Effector memory CD8-positive, alpha-beta T cell (primary cell): ENCODE measurements at places on chromosomes 7 and 10.

GRCh38 chr10:47035819-47036337 is 124.7 kb downstream of the PTPN20 start:
- H3K27me3 ChIP-seq = peaks cover 17% of the 10 kb centered on the region
- H3K4me3 ChIP-seq = no peak overlapping the region
- H3K27ac ChIP-seq = no peak overlapping the region
- H3K36me3 ChIP-seq = peaks cover 4% of the 10 kb centered on the region

GRCh38 chr10:30442019-30442606 is 8.1 kb downstream of the MAP3K8 start:
- no peak for DNase-seq
- H3K4me1 ChIP-seq = peaks cover 37% of the 10 kb centered on the region
- H3K27ac ChIP-seq = peak overlapping the region; percentile 72
- peak overlapping the region; percentile 55 for H3K4me3 ChIP-seq

DNA sequence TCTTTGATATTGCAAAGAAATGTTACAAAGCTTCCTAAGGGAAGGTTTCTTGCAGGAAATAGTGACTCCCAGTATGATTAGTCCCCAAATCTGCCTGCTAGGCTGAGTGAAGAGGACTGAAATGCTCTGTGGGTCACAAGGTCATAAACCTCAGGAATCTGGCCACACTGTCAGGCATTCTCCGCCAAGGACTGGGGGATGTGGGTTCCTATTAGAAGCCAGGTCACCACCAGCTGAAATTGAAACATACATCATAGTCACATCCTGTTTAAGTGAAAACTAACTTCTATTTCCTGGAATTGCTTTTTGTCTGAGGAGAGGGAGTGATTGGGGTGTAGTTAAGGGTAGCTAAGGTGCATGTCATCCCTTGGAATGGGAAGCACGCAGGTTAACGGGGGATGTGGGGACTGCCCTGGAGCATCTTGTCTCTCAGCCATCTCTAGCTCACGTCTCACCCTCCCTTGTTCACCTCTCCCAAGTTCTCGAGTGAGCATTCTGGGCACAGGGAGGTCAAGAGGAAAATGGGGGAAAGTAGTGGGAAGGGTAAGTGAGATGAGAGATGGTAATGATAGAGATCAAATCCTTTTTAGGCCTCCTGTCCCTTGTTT is 12.0 kb upstream of the GSAP start:
- H3K36me3 ChIP-seq = no peaks in the 10 kb centered on the region
- DNase-seq = no peak

DNA sequence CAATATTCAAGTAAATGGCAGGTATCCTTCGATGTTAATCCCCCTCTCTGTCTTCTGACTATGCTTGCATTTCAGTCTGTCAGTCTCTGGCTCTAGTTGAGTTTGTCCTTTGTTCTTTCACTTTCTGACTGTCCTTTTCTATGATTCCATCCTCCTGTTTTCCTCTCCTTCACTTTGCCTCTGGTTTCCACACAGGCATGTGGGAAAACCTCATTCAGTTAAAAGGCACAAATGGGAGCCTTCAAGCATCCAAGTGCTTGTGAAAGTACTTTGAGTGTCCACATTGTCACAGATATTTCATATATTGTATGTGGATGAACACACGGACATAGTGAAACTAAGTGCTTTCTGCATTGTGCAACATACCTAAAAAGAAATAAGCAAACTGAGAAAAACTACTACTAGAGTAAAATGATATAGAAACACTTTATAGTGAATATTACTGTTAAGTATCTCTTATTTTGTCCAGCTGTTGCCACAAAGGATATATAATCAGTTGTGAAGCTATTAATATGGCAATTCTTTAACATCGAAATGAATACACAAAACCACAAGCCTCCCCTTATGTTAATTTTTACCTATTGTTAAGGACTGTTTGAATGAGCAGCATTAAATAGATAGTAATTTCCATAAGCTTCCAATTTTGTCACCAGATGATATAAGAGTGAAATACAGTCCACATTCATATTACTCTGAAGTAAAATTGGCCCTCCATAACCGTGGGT is 71.7 kb downstream of the NRBF2 start:
- H3K27ac ChIP-seq = peak overlapping the region; percentile 27
- peaks cover 41% of the 10 kb centered on the region for H3K4me1 ChIP-seq
- H3K27me3 ChIP-seq = no peaks in the 10 kb centered on the region
- H3K36me3 ChIP-seq = peaks cover 50% of the 10 kb centered on the region
- peak overlapping the region; percentile 79 for H3K4me3 ChIP-seq
- no peak for DNase-seq

DNA sequence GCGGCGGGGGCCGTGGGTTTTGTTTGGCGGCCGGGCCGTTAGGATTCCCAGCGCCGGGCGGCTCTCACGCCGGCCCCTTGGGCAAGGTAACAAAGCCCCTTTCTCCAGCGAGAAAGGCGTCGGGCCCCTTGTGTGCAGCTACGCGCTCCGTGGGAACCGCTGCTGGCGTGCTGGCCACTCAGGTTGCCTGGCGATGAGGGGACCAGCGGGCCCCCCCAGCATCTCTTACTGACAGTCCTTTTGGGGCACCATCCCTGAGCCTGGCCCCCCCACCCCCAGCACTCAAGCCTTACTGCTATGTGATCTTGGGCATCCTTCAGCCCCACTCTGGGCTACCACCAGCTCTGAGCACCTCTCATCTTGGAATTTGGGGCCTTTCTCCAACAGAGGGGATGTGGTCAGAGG is 1.8 kb downstream of the LFNG start:
- no peak for DNase-seq
- H3K27me3 ChIP-seq = no peaks in the 10 kb centered on the region
- peaks cover 18% of the 10 kb centered on the region for H3K4me1 ChIP-seq
- peak overlapping the region; percentile 98 for H3K4me3 ChIP-seq
- H3K27ac ChIP-seq = peak overlapping the region; percentile 91
- peaks cover 65% of the 10 kb centered on the region for H3K36me3 ChIP-seq

GRCh38 chr7:50119815-50120637 is 27.0 kb upstream of the ZPBP start:
- no peaks in the 10 kb centered on the region for H3K4me1 ChIP-seq
- peaks cover 39% of the 10 kb centered on the region for H3K27me3 ChIP-seq
- no peaks in the 10 kb centered on the region for H3K36me3 ChIP-seq
- H3K4me3 ChIP-seq = no peak overlapping the region
- H3K27ac ChIP-seq = no peak overlapping the region

DNA sequence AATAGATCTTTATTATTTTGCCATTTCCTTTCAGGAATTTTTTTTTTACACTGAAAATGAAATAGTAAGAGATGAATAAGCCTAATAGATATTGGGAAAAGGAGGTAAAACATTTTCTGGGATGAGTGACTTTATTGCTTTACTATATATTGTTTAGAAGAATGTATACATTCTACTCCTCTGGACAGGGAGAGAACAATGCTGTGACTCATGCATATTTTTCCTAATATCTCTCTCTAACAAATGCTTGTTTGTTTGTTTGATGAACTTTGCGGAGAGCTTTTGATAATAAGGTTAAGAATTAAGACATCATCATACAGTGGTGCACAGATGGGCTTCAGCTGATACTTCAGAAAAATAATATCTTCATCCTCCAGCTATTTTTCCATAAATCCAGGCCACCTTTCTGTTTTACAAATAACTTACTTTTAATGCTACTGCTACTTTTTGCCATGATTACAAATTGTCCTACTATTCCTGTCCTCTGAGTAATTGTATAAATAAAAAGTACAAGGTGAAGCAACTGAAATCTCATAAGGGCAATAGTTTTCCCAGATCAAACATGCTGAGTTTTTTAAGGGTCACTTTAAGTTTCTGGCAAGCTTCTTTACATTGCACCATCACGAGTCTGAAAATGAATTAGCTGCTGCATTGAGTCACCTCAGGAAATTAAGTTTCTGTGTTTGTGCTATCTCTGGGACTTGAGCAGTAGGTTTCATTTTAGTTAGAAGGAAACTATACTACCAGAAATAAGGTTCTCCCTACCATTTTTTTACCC is 207.3 kb upstream of the POT1 start:
- H3K27me3 ChIP-seq = no peaks in the 10 kb centered on the region
- no peak overlapping the region for H3K4me3 ChIP-seq
- no peaks in the 10 kb centered on the region for H3K4me1 ChIP-seq
- DNase-seq = no peak
- no peak overlapping the region for H3K27ac ChIP-seq

GRCh38 chr7:69772718-69773436 is 174.6 kb downstream of the AUTS2 start:
- no peak overlapping the region for H3K4me3 ChIP-seq
- H3K36me3 ChIP-seq = no peaks in the 10 kb centered on the region
- no peaks in the 10 kb centered on the region for H3K27me3 ChIP-seq
- H3K27ac ChIP-seq = no peak overlapping the region
- DNase-seq = no peak

- H3K4me1 ChIP-seq = peaks cover 37% of the 10 kb centered on the region
- DNase-seq = no peak
Observed at GRCh38 chr10:71776481-71776925, 3.2 kb upstream of the VSIR start.

GRCh38 chr7:94028768-94029167 is 24.6 kb upstream of the BET1 start:
- no peak overlapping the region for H3K4me3 ChIP-seq
- H3K27me3 ChIP-seq = peaks cover 13% of the 10 kb centered on the region
- DNase-seq = no peak
- H3K36me3 ChIP-seq = no peaks in the 10 kb centered on the region

DNA sequence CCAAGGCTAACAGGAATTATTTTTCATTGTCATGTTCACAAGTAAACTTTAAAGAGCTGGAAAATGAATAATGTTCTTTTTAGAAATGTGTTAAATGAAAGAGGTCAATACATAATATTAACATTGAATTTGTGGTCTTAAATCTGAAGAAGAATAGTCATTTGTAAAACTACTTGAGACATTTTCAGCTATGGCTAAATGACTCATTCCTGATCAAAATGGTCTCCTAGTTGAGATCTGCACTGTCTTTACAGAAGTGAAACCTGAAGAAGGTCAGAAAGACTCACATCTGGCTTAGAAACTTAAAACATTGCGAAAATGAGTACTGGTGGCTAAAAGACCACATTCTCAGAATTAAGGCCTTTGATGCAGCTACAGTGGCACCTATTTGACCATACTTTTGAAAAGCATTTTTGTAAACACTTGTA is 5.9 kb downstream of the PIK3CG start:
- peak overlapping the region; percentile 75 for H3K4me3 ChIP-seq
- H3K36me3 ChIP-seq = peaks cover 91% of the 10 kb centered on the region
- DNase-seq = no peak
- no peaks in the 10 kb centered on the region for H3K27me3 ChIP-seq

DNA sequence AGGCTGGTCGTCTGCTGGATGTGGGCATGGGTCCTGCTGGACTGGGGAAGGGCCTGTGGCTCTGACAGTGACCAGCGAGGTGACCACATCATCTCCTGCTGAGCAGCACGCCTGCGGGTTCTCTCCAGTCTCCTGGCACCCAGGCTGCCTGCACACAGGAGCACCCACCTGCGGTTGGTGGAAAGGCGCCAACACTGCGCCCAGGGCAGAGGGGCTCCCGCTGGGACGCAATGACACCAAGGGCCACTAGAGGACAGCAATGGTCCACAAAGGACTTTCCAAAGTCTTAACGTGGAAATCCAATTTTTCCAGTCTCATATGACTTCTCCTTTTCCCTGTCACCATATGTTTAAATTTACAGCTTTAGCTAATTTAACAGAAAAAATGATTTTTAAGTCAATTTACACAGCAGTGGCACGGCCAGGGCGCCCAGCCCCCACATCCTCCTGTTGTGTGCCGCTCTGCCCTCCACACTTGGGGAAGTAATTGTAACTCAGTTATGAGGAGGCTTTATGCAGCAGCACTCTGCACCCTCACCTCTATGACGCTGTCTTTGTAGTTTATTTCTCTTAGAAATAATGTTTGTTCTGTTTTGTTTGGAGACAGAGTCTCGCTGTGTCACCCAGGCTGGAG is 38.1 kb downstream of the CFAP46 start:
- no peaks in the 10 kb centered on the region for H3K36me3 ChIP-seq
- H3K4me1 ChIP-seq = peaks cover 8% of the 10 kb centered on the region
- no peak overlapping the region for H3K27ac ChIP-seq
- H3K27me3 ChIP-seq = peaks cover 7% of the 10 kb centered on the region
- no peak overlapping the region for H3K4me3 ChIP-seq

DNA sequence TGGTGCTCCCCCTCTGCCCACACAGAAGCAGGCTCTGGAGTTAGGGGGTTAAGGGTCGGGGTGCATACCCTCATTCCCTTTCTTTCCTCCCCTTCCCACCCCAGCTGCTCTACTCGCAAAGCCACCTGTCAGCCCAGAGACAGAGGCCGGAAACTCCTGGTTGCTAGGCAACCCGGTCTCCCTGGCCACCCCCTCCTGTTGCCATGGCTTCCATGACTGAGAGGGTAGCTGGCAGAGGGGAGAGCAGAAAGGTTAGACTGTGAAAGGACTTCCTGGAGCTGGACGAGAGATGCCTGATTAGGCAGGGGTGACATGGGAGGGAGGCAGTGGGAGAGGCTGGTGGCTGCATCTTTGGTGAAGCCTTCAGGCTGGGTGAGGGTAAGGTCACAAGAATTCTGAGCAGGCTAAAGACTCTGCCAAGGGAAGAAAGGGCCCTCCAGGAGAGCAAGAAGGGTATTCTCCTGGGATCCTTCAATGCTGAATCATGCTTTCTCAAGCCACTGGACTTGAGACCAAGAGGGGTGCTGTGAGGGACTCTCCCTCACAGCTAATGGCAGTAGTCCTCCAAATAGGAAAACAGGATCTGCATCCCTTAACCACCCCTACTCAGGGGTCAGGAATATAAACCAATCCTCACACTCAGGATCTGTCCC is 5.4 kb downstream of the PSD start:
- peaks cover 16% of the 10 kb centered on the region for H3K36me3 ChIP-seq
- H3K4me1 ChIP-seq = peaks cover 15% of the 10 kb centered on the region
- no peak overlapping the region for H3K4me3 ChIP-seq

DNA sequence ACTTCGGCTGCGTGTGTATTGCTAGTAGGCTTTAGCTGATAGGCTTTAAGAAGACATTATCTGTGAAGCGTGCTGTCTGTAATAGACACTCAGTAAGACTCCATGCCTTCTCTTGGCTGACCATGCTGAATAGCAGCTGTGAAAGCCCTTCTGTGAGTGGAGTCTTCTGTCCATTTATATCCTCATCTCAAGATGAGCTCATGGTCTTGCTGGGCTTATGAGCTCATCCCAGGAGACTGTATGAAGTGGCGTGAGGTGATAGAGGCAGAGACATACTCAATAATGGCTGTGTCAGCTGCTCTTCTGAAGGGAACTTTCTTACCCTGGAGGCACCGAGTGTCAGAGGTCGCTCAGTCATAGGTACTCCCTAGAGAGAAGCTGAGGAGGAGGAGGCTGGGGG is 111.5 kb downstream of the SH2D4B start:
- no peak for DNase-seq

GRCh38 chr10:18737236-18737635 is 78.0 kb downstream of the ARL5B start:
- H3K36me3 ChIP-seq = no peaks in the 10 kb centered on the region
- no peak for DNase-seq
- H3K4me1 ChIP-seq = no peaks in the 10 kb centered on the region
- no peak overlapping the region for H3K27ac ChIP-seq
- no peak overlapping the region for H3K4me3 ChIP-seq
- H3K27me3 ChIP-seq = peaks cover 27% of the 10 kb centered on the region

DNA sequence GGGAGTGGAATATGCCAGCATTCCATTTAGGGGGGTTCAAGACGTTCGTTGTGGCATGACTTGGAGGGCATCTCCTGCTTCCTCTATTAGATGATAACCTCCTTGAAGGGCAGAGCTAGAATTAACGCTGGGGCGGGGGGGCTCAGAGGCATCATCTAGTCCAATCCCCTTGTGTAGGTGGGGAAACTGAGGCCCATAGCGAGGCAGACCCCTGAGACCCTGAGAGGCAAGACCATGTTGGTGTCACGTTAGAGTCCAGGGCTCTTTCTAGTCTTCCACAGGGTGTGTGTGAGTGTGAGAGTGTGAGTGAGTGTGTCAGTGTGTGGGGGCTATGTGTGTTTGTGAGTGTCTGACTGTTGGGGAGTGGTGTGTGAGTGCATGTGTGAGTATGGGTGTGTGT is 29.3 kb upstream of the NUB1 start:
- no peaks in the 10 kb centered on the region for H3K4me1 ChIP-seq
- H3K36me3 ChIP-seq = no peaks in the 10 kb centered on the region
- DNase-seq = no peak
- H3K27me3 ChIP-seq = peaks cover 7% of the 10 kb centered on the region
